ENCODE measurements at places on chromosomes 11 and 22. TPM values are rescaled to one million over a fixed set of nuclear protein-coding genes. Genes with fewer than 3 reads are reported as not detected.

DNA sequence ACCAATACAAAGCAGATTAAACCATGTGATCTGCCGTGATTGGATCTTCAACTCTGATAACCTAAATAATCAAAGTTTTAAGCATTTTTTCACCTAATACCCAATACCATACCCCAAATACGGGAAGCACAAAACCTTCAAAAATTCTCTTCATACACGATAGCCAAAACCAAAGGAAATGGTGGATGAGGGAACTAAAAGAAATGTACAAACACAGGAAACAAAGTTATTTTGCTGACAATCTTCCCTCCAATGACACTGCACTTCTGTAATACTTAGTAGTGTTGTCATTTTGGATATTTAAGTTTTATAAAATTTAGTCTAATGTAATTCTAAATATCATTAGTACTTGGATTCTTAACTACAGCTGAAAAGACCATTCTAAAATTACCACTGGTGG lies 27.0 kb downstream of the CSTF3 start:
- no peak for DNase-seq

- DNase-seq = no peak
Observed at GRCh38 chr11:67404515-67405195, 772 bp downstream of the TBC1D10C start.

GRCh38 chr22:42347281-42347824 lies 76.9 kb upstream of the TCF20 start:
- no peak for DNase-seq

DNA sequence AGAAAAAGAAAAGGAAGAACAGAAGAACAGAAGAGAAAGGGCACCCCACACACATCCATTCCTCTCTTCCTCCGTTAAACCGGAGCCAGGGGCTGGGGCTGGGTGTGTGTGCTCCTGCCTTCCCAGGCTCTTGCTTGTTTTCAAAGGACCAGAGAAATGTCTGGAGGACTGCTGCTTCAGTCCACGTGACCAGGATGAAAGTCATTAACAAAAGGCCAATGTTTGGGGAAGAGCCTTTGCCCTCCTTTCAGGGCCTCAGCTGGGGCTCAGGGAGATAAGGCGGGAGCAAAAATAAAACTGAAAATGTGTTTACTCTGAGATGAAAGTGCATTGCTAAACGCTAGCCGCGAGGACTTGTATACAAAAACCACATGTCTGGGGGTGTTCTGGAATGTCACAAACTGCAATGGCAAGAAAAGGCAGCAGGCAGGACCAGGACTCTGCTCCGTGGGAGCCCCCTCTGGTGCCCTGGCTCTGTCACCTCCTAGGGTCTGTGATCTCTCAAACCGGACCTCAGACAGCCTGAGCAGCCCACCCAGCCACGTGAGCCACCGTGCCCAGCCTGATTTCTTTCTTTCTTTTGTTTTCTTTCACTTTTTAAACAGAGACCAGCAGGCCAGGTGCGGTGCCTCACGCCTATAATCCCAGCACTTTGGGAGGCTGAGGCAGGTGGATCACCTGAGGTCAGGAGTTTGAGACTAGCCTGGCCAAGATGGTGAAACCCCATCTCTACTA lies 31.6 kb upstream of the MYH9 start:
- peak; percentile 86 for DNase-seq

DNA sequence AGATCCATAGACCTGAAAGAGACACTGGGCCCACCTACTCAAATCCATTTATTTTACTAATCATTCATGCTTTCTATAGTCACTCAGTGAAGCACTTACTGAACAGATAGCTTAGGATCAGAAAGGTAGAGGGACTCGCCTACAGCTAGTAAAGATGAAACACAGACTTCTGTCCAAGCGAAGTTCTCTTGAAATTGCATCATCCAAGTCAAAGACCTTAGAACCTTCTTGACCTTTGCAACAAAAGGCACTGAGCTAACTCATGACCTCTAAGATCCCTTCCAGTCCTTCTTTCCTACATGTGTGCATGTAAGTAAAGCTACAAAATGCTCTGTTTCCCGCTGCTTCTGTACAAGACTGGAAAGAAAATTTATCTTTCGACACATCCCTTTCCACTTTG lies 377.6 kb downstream of the LARGE1 start:
- DNase-seq = no peak

DNA sequence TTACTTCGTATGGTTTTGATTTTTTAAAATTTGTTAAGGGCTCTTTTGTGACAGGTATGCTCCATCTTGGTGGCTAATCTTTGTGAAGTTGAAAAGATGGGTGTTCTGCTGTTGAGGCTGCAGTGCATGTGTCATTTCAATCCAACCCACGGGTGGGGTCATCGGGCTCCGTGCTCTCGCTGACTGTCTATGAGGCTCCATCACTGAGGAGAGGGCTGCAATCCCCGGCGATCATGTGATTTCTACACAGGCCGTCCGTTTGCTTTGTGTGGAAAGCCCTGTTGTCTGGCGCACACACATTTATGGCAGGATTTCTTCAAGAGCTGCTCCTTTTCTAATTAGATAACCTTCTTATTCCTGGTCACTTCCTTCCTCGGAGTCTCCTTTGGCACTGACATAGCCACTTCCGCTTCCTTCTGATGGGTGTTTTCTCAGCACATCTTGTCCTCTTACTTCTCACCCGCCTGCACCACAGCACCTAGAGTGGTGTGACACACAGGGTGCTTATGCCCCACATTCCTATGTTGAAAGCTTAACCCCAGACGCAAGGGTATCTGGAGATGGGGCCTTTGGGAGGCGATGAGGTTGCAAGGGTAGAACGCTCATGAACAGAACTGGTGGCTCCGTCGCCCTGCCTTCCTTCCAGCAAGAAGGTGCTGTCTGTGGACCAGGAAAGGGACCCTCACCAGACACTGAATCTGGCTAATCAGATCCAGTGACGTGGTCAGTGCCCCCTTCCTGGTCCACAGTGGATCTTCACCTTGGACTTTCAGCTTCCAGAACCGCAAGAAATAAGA lies 9.4 kb downstream of the MOB2 start:
- no peak for DNase-seq

GRCh38 chr11:114478768-114479167 lies 39.5 kb downstream of the REXO2 start:
- DNase-seq = no peak

DNA sequence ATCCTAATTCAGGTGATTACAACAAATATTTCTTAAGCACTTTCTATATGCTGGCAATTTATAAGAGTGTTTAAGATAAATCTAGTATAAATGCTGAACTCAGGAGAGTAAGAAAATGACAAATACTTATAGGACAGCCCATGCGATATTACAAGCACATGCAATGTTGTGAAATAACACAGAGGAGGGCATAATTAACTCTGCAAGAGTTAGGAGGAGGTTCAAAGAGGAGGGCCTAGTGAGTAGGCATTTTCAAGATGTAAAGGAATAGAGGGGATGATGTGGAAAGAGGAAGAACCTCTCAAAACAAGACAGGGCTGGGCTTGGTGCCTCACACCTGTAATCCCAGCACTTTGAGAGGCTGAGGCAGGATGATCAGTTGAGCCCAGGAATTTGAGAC lies 37.1 kb upstream of the IL17RA start:
- DNase-seq = no peak

DNA sequence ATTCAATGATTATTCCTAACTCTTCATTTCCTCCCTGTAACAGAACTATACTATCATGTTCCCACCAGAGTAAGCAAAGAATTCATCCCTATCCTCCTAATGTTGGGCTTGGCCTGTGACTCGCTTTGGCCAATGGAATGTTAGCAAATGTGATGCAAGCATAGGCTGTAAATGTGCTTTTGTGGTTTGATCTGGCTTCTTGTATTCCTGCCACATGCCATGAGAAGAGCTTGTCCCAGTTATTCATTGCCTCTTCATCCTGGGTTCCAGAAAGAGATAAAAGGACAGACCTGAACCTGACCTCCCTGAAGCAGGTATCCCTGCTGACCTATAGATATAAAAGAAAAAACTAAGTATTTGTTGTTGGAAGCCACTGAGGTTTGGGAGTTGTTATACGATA lies 51.0 kb downstream of the SYTL2 start:
- no peak for DNase-seq

DNA sequence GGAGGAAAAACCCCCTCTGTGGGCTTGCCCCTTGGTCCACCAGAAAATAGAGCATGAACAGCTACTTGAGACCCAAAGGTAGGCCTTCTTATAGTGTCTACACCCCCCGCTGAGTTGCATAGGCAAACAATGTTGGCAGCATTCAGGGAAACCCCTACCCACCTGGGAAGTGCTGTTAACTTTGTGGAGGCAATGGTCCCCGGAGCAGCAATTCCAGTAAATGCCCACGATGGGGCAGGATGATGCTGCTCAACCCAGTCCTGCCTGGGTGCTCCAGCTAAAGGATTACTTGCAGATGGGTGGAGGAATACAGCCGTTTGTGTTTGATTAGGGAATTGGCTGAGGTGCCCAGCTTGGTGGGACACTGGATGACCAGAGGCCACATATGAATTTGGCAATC lies 381.3 kb upstream of the ANO5 start:
- no peak for DNase-seq

The APOL4 gene
- total RNA-seq = 1.9 TPM

The CDKN1C gene
- total RNA-seq = 10.9 TPM

The RBMXL2 gene
- not detected for total RNA-seq

The DGAT2 gene
- total RNA-seq = 3.0 TPM

The NEFH gene
- 0.42 TPM for total RNA-seq

The FADD gene
- total RNA-seq = 36.6 TPM

The HBB gene
- total RNA-seq = 113 TPM

Data from colonic mucosa (tissue), 4 donors.